Skin of body (tissue), 3 donors: ENCODE measurements at places on chromosomes 4 and X. TPM values are rescaled to one million over a fixed set of nuclear protein-coding genes. Genes with fewer than 3 reads are reported as not detected.

EREG gene
- total RNA-seq = 23.4 TPM

TENT5D gene
- total RNA-seq = not detected

PPP1R2C gene
- not detected for total RNA-seq

AADAT gene
- 8.1 TPM for total RNA-seq

ARX gene
- 0.10 TPM for total RNA-seq

PPARGC1A gene
- total RNA-seq = 10.6 TPM

ANXA10 gene
- not detected for total RNA-seq

TEX11 gene
- total RNA-seq = not detected

NRK gene
- 36.1 TPM for total RNA-seq

ZXDB gene
- total RNA-seq = 8.6 TPM

ZGRF1 gene
- 16.6 TPM for total RNA-seq

EFHC2 gene
- total RNA-seq = 1.6 TPM

KLHL4 gene
- 3.2 TPM for total RNA-seq

GABRQ gene
- 0.79 TPM for total RNA-seq

ODAPH gene
- total RNA-seq = not detected

PIN4 gene
- 7.8 TPM for total RNA-seq

C4orf36 gene
- total RNA-seq = 1.9 TPM

L1CAM gene
- 3.6 TPM for total RNA-seq

ANKRD50 gene
- 56.6 TPM for total RNA-seq

CORIN gene
- total RNA-seq = 11.8 TPM

SMC1A gene
- total RNA-seq = 22.3 TPM

TLR10 gene
- total RNA-seq = 0.59 TPM

CPZ gene
- 14.1 TPM for total RNA-seq

MAOB gene
- total RNA-seq = 2.5 TPM

RIBC1 gene
- total RNA-seq = 0.49 TPM

RENBP gene
- 5.0 TPM for total RNA-seq

CDKL2 gene
- 0.49 TPM for total RNA-seq

NUDT10 gene
- 2.3 TPM for total RNA-seq

ADGRG4 gene
- not detected for total RNA-seq

SMR3B gene
- not detected for total RNA-seq

TCEAL2 gene
- total RNA-seq = 0.39 TPM

HMX1 gene
- total RNA-seq = 0.20 TPM

LETM1 gene
- 44.5 TPM for total RNA-seq

SH3RF1 gene
- 20.4 TPM for total RNA-seq

HS6ST2 gene
- 6.0 TPM for total RNA-seq
